ENCODE measurements at places on chromosomes 6 and 20.

DNA sequence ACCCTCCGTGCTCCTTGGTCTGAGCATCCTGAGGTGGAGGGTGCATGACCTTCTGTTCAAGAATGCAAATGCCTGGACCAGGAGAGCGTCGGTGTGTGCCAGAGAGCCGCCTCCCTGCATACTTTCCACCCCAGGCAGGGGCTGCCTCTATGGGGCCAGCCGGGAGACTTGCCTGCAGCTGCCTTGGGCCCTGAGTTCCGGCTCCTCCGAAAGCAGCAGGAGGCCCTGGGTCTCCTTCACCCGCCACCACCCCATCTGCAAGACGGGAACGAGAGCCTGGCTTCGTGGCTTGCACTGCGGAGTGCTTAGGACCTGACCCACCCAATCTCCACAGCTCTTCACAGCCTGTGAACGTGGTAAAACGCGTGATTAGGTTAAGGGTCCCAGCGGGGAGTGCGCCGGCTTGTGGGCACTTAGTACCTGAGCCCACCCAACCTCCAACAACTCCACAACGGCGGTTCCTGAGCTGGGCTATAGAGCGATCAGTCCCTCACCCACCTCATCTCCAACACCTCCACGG, 16.4 kb downstream of the BHLHE23 start:
- DNase-seq: no peak

- no peak for DNase-seq
Measured at GRCh38 chr6:39151211-39151610, 36.2 kb upstream of the SAYSD1 start.

DNA sequence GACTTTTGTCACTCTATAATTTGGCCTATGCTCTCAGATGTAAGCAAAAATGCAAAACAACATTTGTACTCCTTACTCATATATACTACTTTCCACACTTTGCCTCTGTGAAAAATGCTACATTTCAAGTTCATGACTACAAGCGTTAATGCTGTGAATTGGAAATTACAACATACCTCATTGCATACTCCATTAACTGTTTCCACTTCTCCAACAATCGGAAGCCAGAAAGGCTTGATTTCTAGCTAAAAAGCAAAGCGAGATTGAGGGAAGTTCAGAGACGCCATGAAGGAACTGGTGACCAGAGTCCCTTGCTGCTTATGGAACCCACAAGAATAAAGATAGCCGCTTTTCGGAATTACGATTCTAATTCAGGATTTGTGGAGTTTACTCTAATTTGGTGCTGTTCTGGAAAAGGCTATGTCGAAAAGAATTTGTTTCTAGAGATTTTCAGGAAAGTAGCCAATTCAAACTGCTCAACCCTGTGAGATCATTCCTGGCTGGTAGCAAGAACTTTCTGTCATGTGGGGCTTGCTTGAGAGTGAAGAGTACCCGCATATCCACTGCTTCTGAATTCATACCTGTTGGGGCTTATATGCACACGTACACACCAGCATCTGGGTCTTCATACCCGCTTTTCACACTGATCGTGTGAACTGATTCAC, 98.0 kb upstream of the CITED2 start:
- peak; percentile 28 for DNase-seq

GRCh38 chr6:33962246-33963027, 158.6 kb upstream of the MLN start:
- DNase-seq: no peak

DNA sequence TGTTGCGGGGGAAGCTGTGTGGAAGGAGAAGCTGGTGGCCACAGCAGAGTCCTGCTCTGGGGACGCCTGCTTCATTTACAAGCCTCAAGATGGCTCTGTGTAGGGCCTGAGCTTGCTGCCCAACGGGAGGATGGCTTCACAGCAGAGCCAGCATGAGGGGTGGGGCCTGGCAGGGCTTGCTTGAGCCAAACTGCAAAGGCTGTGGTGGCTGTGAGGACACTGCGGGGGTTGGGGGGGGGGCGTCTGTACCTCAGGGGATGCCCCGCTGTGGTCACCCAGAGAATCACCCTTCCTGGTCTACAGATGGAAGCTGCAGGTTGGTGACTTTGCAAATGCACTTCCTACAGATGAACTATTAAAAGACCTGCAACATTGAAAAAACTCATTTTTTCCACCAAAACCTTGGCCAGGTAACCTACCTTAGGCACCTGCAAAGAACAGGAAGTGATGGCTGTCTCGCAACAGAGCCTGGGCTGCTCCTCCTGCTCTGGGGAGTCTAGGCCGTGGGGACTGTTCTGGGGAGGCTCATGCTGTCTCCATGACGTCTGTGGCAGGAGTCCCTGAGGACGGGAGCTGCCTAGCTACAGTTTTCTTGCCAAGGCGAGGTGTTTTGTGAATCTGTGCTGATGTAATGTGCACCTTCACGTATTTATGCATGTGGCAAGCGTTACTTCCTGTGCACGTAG, 7.3 kb downstream of the NPBWR2 start:
- no peak for DNase-seq

DNA sequence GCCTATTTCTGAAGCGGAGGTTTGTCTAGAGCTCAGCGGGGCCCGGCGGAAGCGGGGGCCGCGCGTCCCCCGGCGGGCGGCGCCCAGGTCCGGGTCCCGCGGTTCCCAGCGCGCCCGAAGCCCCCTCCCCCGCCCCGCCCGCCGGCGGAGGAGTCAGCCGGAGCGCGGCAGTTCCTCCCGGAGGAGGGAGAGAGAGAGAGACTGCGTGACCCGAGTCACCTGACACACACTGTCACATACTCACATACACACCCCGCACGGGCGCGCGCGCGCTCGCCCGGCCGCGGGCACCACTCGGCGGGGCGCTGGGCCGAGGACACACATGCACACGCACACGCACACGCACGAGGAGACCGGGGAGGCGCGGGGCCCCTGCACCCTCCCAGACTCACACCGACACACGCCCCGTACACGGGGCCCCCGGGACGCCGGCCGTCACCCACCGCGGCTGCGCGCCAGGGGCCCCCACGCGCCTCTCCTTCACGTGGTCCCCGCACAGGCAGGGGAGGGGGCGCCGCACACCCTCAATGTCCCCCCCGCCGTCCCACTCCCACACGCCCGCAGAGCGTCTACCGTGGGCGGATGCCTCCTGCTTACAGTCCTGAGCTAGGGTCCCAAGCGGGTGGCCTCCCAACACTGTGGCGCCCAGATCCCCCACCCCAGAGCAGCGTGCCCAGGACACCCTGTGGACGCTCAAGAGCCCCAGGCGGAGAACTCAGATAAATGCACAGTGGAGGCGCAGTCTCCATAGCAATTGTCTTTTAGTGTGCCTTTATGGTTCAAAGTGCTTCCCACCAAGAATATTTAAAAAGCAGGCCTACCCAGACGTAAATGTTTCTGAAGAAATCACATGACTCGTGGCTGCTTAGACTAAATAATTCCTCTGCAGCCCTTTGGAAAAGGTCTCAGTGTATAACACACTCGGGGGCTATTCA, at the start of gene RRAGD:
TSS of gene RRAGD (minus strand) at position 203 of the 935 bp plus-strand sequence. CDS start 280 bp downstream, outside the sequence.
- DNase-seq: no peak

GRCh38 chr6:154797857-154798256, 64.6 kb downstream of the SCAF8 start:
- no peak for DNase-seq

- no peak for DNase-seq
Measured at GRCh38 chr6:147384029-147384428, 124.5 kb upstream of the SAMD5 start.

DNA sequence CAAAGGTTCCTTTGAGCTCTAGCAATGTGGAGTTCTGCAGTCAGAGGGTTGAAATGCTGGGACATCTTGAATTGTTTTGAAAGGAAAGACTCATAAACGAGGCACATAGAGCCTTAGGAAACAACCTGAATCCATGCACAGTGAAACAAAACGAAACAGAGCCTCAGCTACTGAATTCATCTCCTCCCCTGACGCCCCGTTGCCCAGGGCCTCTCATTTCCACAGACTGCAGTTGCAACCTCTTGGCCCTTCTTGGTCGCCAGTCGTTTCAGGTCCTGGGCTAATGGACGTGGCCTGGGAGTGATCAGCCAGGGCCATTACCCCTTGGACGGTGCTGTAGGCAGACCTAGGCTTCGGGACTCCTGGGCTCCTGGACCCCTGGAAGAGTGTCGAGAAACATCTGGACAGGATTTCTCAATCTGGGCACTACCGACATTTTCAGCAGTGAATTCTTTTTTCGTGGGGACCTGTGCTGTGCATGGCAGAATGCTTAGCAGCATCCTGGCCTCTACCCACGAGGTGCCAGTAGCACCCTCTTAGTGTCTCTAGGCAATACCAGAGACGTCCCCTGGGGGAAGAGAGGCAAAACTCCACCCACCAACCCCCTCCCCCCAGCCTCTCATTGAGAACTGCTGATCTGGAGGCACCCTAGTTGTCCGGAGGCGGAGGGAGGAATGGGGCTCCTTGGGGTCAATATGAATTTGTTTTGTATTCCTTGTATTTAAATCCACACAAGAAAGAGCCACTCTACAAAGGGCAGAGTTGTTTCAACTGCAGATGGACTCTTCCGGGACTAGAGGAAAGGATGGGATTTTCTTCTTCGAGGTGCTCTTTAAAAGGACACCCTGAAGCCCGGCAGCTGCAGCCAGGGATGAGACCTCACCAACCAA, 50.2 kb downstream of the TMEM242 start:
- peak; percentile 11 for DNase-seq

GRCh38 chr6:106477790-106478189, 117.3 kb downstream of the CRYBG1 start:
- DNase-seq: no peak

GRCh38 chr6:16097382-16098171, 31.3 kb upstream of the MYLIP start:
- DNase-seq: no peak

DNA sequence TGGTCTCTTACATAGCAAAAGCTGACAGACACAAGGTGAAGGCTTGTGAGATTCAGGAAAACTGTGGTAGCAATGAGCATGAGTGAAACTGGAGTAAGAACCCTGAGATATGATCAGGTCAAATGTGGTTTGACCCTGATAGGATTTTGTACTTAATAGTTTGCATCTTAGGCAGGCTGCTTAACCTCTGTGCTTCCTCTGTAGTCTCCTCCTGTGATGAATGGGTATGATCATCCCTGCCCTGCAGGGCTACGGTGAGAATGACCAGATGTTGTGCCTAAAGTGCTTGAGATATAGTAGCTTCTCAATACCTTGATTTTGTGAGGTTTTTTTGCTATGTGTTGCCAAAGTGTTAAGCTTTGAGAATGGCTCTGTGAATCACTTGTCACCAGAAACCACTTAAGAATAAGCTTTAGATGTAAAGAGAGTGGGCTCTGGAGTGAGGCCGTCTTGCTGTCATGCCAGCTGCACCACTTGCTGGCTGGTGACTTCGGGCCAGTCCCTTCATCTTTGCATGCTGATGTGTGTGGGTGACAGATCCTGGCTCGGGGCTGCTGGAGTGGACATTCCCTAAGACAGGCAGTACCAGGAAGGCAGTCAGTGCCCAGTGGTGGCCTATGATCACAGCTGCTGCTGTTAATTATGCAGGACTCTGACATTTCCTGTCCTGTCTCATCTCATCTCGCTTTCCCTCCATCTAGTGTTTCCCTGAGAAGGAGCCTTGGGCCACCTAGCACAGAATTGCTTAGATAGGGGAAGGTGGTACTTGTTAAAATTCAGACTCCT, 254.7 kb downstream of the NFATC2 start:
- DNase-seq: peak; percentile 3

DNA sequence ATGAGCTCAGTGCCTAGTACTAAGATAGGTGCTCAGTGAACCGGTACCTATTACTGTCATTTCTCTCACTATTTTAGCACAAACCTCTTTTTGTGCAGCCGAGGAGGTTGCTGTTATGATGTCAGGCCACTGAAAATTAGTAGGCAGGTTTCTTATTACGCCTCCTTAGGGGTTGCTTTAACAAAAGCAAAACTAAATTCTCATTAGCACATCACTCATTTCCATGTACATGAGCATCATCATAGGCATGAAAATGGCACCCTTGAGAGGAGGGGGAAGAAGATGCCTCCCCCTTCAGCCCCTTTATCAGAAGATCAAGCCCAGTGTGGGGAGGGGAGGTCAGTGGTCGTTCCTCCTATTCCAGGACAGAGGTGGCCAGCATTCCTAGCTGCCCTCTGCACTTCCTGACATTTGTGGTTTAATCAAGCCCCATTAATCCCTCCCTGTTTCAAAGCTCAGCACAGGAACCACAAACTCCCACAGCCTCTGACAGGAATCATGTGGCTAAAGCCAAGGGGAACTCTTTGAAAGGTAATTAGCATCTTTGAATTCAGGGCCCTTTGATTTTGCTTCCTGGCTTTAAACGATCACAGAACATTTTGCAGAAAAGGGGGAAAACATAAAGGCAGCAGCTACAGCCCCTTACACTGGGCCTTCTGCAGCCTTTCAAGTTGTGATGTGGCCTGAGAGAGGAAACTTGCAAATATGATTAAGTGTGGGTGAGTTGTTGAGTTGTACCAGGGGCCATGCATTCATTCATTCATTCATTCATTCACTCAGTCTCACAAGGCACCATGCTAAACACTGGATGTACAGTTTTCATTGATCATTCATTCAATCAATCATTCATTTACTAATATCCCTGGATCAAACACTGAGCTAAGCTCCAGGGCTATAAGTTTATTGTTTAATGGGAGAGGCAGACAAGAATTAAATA, 31.9 kb upstream of the PSMF1 start:
- DNase-seq: no peak

- DNase-seq: no peak
Measured at GRCh38 chr20:16571333-16571732, 1.9 kb downstream of the KIF16B start.

DNA sequence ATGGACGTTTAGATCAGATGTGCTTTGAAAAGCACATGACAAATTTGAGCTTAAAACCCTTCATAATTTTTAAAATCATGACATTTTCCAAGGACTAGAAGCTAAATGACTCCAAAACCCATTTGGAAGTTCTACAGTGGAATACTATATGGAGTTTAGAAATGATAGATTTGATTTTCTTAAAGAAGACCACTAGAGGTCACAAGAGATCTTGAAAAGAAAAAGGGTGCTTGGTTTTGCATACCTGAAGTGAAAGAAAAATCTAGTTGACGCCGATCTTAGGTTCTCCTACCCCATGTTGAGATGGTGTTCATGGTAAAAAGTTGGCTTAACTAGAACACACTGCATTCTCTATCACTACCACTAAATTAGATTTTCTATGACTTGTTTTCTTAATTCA, 31.5 kb downstream of the CFAP61 start:
- DNase-seq: peak; percentile 21

- DNase-seq: no peak
Measured at GRCh38 chr6:10389739-10390494, 25.0 kb downstream of the TFAP2A start.

- DNase-seq: no peak
Measured at GRCh38 chr20:37711994-37712964, 18.4 kb downstream of the CTNNBL1 start.

DNA sequence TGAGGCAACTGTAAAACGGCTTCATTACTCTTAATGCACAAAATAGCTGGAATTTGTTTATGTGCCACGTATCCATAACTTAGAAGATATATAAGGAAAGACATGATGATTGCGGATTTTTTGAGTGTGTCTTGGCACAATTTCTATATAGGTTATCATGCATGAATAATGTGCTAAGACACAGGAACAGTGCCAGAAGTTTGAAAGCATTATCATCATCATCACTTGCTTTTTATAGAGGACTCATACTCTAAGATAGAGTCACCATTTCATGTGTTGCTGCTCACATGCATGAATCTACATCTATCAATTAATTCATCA, 113.4 kb downstream of the ELOVL4 start:
- DNase-seq: no peak

- no peak for DNase-seq
Measured at GRCh38 chr6:21451546-21452013, 142.0 kb upstream of the SOX4 start.
